ENCODE measurements at places on chromosomes 1 and 21. TPM values are rescaled to one million over a fixed set of nuclear protein-coding genes. Genes with fewer than 3 reads are reported as not detected.

DNA sequence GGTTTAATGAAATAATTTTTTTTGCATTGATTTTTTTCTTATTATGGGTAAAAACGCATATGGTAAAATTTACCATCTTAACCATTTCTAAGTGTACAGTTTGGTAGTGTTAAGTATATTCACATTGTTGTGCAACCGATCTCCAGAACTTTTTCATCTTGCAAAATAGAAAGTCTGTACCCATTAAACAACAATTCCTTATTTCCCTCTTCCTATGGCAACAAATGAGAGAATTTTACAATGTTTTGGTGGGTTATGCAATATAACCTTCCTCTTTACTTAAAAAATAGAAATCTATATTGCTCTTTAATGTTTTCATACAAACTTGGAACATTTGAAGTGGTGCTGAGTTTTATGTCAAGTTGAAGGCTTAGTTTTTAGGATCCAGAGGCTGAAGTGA lies 26.6 kb downstream of the MAP3K7CL start:
- DNase-seq = no peak

Gene UFC1
- polyA plus RNA-seq = 153 TPM

DNA sequence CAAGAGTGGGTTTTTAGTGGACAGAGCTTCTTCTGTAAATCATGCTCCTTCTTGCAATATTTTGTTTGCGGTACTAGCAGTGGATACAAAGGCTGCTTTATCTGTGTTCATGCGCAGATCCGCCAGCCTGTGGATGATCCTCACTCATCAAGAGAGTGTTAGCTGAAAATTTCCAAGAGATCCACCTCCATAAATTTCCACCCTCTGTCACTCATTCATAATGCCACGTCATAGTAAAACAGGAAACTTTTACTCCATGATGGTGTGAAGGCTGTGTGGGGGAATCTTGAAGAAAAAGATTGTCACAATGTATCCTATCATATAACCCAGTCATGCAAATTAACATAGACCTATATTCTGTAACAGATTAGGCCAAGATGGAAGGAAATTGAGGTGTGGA lies 4.4 kb upstream of the MAPKAPK2 start:
- DNase-seq = no peak

DNA sequence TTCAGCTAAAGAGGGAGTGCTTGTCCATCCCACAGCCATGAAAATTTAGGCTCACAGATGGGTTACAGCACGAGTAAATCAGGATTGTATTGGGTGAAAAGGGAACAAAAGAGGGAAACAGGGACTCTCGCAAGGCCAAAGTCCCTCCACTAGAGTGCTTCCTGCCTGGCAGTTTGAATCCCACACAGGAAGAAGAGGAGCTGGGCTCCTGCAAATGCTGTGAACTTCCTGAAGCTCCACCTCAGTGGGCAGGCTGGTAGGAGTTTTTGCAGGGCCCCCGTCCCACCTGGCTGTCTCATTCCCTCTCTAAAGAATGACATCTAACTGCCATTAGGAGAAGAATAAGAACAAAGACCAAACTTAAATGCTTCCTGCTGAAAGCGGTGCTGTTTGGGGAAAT lies 712.0 kb upstream of the PRMT6 start:
- no peak for DNase-seq

DNA sequence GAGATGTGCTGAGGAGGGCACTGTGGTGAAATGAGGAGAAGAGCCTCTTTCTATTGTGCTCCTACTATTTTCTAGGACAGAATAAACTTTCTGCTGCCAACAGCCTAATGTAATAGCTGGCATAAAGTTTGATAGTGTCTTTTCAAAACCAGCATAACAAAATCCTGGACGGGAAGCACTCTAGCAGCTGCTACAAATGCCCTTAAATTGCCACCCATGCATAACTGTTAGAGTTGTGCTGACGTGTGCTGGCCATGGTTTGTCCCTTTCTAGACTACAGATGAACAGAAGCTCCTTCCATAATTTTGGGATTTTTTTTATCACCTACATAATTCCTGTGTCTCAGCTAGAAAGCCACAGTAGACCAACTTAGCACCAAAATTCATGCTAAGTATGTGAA lies 88.5 kb upstream of the DEPDC1 start:
- DNase-seq = no peak

Gene CYP4Z1
- polyA plus RNA-seq = not detected

DNA sequence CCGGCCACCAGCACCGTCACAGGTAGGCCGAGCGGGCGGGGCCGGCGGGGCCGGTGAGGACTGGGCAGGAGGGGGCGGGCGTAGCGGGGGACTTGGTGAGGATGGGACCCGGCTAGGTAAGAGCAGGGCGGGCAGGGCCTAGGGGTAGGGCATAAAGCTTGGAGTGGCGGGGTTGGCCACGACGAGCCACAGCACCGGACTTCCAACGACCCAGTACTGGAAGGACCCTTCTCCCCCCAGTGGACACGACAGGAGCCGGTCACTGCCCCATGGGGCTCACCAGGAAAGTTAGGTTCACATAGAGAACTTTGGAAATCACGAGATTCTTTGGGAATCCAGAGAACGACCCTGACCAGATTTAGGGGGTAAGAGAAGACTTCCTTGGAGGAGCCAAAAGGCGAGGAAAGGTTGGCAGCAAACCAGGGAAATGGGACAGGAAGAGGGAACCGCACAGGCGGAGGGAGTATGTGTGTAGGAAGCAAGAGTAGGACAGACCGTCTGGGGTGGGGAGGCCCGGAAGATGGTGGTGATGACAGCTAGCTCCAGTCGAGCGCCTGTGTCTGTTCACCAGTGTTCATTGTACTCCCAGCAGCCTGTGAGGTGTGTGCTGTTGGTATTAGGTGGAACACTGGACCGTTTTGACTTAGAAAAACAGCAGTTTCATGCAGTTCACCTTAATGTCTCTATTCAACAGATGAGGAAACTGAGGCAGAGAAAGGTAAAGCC lies 20.4 kb downstream of the ZNF362 start:
- DNase-seq = no peak

DNA sequence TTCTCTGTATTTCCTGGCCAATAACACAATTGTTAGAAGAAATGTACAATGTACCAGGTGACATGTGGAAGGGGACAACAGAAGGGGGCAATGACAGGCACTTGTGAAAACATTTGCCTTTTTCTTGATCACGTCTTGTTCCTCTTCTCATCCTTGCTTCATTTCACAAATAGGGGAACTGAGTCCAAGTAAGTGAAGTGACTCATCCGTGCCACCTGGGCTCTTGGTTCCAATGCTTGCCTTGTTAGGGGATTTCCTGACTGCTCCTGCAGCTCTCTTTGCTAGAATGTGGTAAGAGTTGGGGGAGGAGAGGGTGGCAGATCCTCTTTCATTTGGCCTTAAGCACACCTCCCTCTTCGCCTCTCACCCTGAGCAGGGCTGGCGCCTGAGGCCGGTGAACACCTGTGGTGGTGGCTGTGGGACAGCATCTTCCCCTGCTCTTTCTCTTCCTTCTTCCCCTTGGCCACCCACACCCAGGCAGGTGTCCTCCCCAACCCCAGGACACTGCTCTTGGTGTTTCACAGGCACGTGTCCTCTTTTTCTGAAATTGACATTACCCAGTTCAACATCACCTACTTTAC lies 2.2 kb upstream of the RHEX start:
- DNase-seq = no peak

DNA sequence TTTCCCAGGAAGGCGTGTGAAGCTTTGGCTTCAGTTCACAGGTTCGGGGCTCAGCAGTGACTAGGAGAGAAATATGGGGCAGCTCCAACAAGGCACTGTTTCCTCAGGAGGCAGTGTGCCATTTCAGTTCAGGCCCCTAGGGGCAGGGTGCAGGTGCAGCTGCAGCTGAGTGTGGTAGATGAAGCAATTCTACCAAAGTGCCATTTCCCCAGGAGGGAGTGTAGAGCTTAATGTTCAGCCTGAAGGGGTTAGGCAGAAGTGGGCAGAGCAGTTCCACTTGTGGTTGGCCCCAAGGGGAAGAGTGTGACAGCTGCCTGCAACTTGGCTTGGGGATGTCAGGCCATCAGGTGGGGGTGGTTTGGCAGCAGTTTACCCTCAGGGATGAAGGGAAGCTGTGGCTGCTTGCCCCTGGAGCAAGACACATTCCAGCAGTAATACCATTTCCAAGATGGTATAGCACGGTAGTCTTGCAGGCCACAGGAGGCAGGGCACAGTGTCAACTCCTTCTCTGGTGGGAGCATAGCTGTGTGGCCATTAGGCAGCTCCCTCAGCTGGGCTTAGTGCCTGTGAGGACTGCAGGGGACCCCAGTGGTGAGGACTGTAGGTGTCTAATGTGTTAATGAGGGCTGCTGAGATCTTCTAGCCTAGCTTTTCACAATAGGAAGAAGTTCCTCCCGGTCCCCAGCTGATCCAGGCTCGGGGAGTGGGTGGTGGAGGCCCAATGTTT lies 34.7 kb downstream of the RGSL1 start:
- DNase-seq = peak; percentile 11

Gene GBP5
- polyA plus RNA-seq = not detected

Data from A549 (cell line).